Thoracic aorta (tissue), 2 donors: ENCODE measurements at places on chromosomes 11 and 22. TPM values are rescaled to one million over a fixed set of nuclear protein-coding genes. Genes with fewer than 3 reads are reported as not detected.

CACNA1I gene
- 0.21 TPM for total RNA-seq

ZP1 gene
- not detected for total RNA-seq

TRIM48 gene
- total RNA-seq, result not detected

KCNJ1 gene
- total RNA-seq, result 1.1 TPM

C11orf87 gene
- not detected for total RNA-seq

TMEM109 gene
- 213 TPM for total RNA-seq

JHY gene
- total RNA-seq, result 7.0 TPM

NAALADL1 gene
- total RNA-seq, result 47.1 TPM

MPZL2 gene
- 58.1 TPM for total RNA-seq

LDLRAD3 gene
- total RNA-seq, result 17.2 TPM

PIWIL4 gene
- 13.5 TPM for total RNA-seq

SYT12 gene
- total RNA-seq, result 3.2 TPM

MGAT3 gene
- 1.1 TPM for total RNA-seq

KCNK7 gene
- 0.95 TPM for total RNA-seq

GRCh38 chr11:16920559-16920958 is 93.7 kb downstream of the PLEKHA7 start:
- no peaks in the 10 kb centered on the region for H3K36me3 ChIP-seq
- no peak overlapping the region for H3K27ac ChIP-seq

DNA sequence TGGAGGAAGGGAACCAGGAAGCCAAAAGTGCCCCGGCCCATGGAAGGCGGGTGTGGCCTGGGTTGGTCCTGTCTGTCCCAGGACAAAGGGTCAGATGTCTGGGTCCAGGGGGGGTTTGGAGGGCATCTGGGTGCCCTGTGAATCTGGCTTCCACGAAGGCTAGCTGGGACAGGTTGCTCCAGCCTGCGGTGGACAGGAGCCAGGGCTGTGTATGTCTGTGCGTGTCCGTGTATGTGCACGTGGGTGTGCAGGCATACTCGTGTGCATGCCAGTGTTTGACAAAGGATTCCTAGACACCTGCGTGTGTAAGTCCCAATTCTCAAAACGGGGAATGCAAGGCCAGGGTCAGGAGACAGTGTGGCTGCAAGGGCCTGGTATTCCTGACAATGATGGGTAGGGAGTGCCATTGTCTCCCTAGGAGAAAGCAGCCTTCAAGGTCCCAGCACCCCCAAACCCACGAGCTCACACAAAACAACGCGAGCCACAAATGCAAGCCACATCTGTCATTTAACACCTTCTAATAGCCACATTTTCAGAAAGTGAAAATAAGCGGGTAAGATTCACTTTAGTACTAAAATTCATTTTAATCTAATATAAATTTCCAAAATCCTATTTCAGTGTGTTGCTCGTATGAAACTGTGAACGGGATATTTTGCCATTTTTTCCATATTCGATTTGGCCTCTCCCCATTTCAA is 78.4 kb upstream of the WNT7B start:
- peak overlapping the region; percentile 80 for H3K4me3 ChIP-seq
- H3K27me3 ChIP-seq, result no peaks in the 10 kb centered on the region
- H3K4me1 ChIP-seq, result peaks cover 32% of the 10 kb centered on the region
- H3K27ac ChIP-seq, result peak overlapping the region; percentile 97
- no peaks in the 10 kb centered on the region for H3K36me3 ChIP-seq

GRCh38 chr11:75508051-75508561 is 17.6 kb downstream of the GDPD5 start:
- no peaks in the 10 kb centered on the region for H3K27me3 ChIP-seq
- no peak overlapping the region for H3K4me3 ChIP-seq
- no peaks in the 10 kb centered on the region for H3K36me3 ChIP-seq
- H3K4me1 ChIP-seq, result no peaks in the 10 kb centered on the region

- no peaks in the 10 kb centered on the region for H3K4me1 ChIP-seq
- H3K27ac ChIP-seq, result no peak overlapping the region
- no peaks in the 10 kb centered on the region for H3K27me3 ChIP-seq
- H3K36me3 ChIP-seq, result no peaks in the 10 kb centered on the region
Measured at GRCh38 chr11:16093889-16094653, 262.3 kb downstream of the SOX6 start.

GRCh38 chr11:86067009-86067850 is 1.7 kb downstream of the PICALM start:
- no peak for DNase-seq
- peak overlapping the region; percentile 98 for H3K27ac ChIP-seq
- peaks cover 41% of the 10 kb centered on the region for H3K4me1 ChIP-seq
- H3K27me3 ChIP-seq, result no peaks in the 10 kb centered on the region

DNA sequence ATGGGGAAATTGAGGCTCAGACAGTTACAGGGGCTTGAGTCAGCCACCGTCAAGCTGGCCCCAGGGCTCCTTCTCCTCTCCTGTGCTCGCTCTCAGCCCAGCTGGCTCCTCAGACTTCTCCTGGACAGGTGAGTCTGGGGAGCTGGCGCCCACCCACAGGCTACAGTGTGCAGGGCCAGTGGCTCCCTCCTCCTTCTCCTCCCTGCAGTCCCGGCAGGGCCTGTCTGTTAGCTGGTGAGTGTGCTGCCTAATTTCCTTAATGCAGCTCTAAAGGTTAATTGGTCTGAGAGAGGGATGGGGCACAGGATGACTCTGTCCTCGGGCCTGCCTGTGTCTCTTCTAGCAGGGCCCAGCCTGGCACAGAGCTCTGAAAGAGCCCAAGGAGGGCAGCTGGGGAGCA is 31.7 kb downstream of the LMO1 start:
- DNase-seq, result no peak
- H3K4me1 ChIP-seq, result no peaks in the 10 kb centered on the region
- no peaks in the 10 kb centered on the region for H3K36me3 ChIP-seq
- no peaks in the 10 kb centered on the region for H3K27me3 ChIP-seq
- H3K4me3 ChIP-seq, result no peak overlapping the region

DNA sequence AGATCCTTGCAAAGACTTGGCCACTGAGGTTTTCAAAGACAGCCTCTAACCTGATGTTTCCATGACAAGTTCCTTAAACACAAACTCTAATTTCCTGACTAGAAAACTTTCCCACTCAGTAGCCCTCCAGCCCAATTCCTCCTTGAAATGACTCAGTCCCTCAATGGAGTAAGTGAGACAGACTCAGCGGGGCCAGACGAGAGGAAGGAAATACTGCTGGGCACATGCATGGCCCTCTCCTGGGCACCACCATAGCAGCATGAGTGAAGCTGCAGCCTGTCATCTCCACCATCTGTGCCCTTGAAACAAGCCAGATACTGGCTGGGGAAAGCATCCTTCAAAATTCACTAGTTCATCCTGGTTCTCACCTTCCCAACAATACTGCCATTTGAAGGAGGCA is 76.2 kb upstream of the GDPD4 start:
- no peak for DNase-seq
- H3K36me3 ChIP-seq, result peaks cover 3% of the 10 kb centered on the region
- H3K4me3 ChIP-seq, result no peak overlapping the region
- H3K27me3 ChIP-seq, result no peaks in the 10 kb centered on the region
- no peak overlapping the region for H3K27ac ChIP-seq

- H3K4me3 ChIP-seq, result no peak overlapping the region
- no peaks in the 10 kb centered on the region for H3K27me3 ChIP-seq
- DNase-seq, result no peak
- peak overlapping the region; percentile 96 for H3K27ac ChIP-seq
- peaks cover 98% of the 10 kb centered on the region for H3K4me1 ChIP-seq
- H3K36me3 ChIP-seq, result peaks cover 33% of the 10 kb centered on the region
Measured at GRCh38 chr11:114141863-114142580, 82.5 kb downstream of the ZBTB16 start.

DNA sequence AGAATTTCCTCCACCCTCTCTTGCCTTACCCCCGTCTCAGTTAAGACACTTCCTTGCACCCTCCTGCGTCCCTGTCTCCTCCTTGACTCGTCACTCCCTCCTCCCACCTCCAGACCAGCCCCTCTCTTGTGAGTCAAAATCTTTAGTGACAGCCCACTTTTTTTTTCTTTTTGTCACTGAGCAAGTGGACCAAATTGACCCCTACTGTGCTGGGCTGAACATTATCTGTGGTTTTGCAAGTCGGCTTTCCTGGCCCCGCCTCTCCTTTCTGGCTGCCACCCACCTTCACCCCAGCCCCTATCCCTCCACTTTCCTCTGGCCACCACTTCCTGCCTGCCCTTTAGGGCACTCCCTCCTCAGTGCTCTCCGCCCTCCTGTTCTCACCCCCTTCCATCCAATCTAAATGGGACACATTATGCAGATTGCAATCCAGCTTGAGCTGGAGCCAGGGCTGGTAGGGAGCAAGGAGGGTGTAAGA is at the start of gene APLNR:
TSS of gene APLNR (minus strand) at position 47 of the 478 bp plus-strand sequence. CDS start 246 bp downstream, outside the sequence.
- H3K4me3 ChIP-seq, result no peak within 1 kb of the TSS
- no peaks in the 10 kb centered on the region for H3K36me3 ChIP-seq
- H3K27me3 ChIP-seq, result no peaks in the 10 kb centered on the region
- H3K27ac ChIP-seq, result no peak within 1 kb of the TSS
- H3K4me1 ChIP-seq, result no peaks in the 10 kb centered on the region

- no peak for DNase-seq
- no peaks in the 10 kb centered on the region for H3K36me3 ChIP-seq
- peaks cover 37% of the 10 kb centered on the region for H3K4me1 ChIP-seq
- H3K4me3 ChIP-seq, result no peak overlapping the region
- no peak overlapping the region for H3K27ac ChIP-seq
Measured at GRCh38 chr22:28120691-28121592, 201.9 kb upstream of the PITPNB start.

- no peaks in the 10 kb centered on the region for H3K36me3 ChIP-seq
- no peaks in the 10 kb centered on the region for H3K27me3 ChIP-seq
- H3K27ac ChIP-seq, result no peak overlapping the region
Measured at GRCh38 chr11:4191031-4191571, 96.5 kb downstream of the RRM1 start.

GRCh38 chr11:47523490-47524225 is 29.3 kb downstream of the CELF1 start:
- peak overlapping the region; percentile 75 for H3K27ac ChIP-seq
- peaks cover 90% of the 10 kb centered on the region for H3K4me1 ChIP-seq
- peak overlapping the region; percentile 51 for H3K4me3 ChIP-seq

DNA sequence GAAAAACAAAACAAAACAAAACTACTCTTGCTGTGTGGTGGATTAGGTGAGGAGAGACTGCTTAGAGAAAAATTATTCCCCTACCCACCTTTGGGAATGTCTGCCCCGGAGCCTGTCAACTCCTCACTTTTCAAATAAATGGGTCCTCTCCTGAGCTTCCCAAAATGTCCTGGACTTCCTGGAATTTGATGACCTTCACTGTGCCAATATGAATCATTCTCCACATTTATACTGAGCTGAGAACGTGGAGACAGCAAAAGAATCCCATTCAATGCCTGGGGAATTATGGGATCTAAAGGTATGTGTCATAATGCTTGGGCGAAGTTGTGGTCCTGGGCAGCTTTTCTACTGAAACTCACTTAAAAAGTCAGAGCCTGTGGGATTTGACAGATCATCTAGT is 136.8 kb downstream of the KIF18A start:
- no peaks in the 10 kb centered on the region for H3K36me3 ChIP-seq
- H3K4me3 ChIP-seq, result no peak overlapping the region
- DNase-seq, result no peak
- H3K27me3 ChIP-seq, result no peaks in the 10 kb centered on the region

- H3K27ac ChIP-seq, result peak overlapping the region; percentile 81
- H3K36me3 ChIP-seq, result no peaks in the 10 kb centered on the region
- no peaks in the 10 kb centered on the region for H3K27me3 ChIP-seq
- no peak overlapping the region for H3K4me3 ChIP-seq
- DNase-seq, result no peak
- peaks cover 7% of the 10 kb centered on the region for H3K4me1 ChIP-seq
Measured at GRCh38 chr11:69967484-69967883, 110.6 kb upstream of the ANO1 start.

- no peak overlapping the region for H3K4me3 ChIP-seq
- no peaks in the 10 kb centered on the region for H3K36me3 ChIP-seq
- no peak overlapping the region for H3K27ac ChIP-seq
- no peak for DNase-seq
- H3K4me1 ChIP-seq, result no peaks in the 10 kb centered on the region
Measured at GRCh38 chr22:36544107-36544620, 15.2 kb upstream of the EIF3D start.

GRCh38 chr11:1481861-1482441 is 4.6 kb downstream of the MOB2 start:
- no peak overlapping the region for H3K4me3 ChIP-seq
- H3K27me3 ChIP-seq, result no peaks in the 10 kb centered on the region
- no peak for DNase-seq
- H3K27ac ChIP-seq, result peak overlapping the region; percentile 96
- peaks cover 35% of the 10 kb centered on the region for H3K36me3 ChIP-seq

DNA sequence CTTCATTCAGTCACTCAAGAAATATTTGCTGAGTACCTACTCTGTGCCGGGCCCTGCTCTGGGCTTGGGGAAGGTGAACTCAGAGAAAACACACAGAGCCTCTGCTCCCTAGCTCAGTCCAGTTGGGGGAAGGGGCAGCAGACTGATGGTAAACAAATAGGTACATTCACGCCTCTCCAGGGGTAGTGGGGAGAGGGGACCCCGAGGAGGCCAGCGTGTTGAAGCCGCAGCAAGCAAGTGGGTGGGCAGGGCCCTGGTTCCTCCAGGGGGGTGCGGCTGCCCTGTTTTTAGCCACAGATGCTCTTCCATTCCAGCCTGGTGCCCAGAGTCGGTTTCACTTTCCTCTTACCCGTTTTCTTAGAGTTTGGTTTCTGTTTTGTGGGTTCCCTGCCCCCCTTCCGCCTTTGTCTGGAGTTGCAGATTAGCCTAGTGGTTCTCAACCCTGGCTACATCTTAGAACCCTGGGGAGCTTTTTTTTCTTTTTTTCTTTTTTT is 8.7 kb downstream of the DRAP1 start:
- peaks cover 3% of the 10 kb centered on the region for H3K36me3 ChIP-seq
- DNase-seq, result no peak
- H3K27me3 ChIP-seq, result no peaks in the 10 kb centered on the region
- H3K4me1 ChIP-seq, result no peaks in the 10 kb centered on the region

- no peaks in the 10 kb centered on the region for H3K27me3 ChIP-seq
- peaks cover 5% of the 10 kb centered on the region for H3K4me1 ChIP-seq
- peak; percentile 2 for DNase-seq
- H3K27ac ChIP-seq, result no peak overlapping the region
Measured at GRCh38 chr22:30694171-30694639, 469 bp upstream of the OSBP2 start.

DNA sequence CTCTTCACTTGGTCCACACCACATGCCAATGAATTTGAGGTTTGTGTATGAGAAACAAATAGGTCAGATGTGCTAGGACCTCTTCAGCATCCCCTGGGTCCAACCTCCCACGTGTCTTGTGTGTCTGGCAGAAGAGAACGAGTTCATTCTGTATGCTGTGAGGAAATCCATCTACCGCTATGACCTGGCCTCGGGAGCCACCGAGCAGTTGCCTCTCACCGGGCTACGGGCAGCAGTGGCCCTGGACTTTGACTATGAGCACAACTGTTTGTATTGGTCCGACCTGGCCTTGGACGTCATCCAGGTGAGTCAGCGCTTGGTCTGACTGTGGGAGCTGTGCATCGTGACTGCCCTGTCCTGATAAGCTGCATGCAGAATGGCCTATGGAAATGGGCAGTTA is 101.0 kb upstream of the SORL1-AS1 start:
- H3K36me3 ChIP-seq, result no peaks in the 10 kb centered on the region
- DNase-seq, result no peak
- no peaks in the 10 kb centered on the region for H3K4me1 ChIP-seq
- H3K27me3 ChIP-seq, result no peaks in the 10 kb centered on the region
- no peak overlapping the region for H3K27ac ChIP-seq
